ENCODE measurements at places on chromosomes 4 and X.

- DNase-seq: no peak
Observed at GRCh38 chr4:30427932-30428331, 292.2 kb upstream of the PCDH7 start.

GRCh38 chr4:153116291-153116680 is 88.0 kb upstream of the TRIM2 start:
- no peak for DNase-seq

- DNase-seq: no peak
Observed at GRCh38 chr4:5191831-5192230, 140.6 kb downstream of the STK32B start.

DNA sequence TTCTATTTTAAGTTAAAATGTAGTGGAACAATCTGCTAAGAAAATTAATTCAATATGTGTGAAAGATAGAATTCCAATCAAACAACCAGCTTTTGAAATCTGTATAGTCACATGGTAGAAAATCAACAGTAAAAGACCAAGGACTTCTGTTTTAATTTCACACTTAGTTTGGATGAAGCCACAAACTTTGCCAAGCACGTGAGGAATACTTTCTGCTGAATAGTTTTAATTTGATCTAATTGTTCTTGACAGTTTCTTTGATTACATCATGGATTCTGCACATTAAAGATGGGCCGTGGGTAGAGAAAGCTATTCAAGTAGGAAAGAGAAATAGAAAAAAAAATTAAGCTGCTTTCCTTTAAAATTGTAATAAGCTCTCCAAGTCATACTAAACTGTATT is 137.9 kb upstream of the FAM241A start:
- DNase-seq: no peak

- no peak for DNase-seq
Observed at GRCh38 chrX:78643096-78643495, 16.0 kb downstream of the RTL3 start.

DNA sequence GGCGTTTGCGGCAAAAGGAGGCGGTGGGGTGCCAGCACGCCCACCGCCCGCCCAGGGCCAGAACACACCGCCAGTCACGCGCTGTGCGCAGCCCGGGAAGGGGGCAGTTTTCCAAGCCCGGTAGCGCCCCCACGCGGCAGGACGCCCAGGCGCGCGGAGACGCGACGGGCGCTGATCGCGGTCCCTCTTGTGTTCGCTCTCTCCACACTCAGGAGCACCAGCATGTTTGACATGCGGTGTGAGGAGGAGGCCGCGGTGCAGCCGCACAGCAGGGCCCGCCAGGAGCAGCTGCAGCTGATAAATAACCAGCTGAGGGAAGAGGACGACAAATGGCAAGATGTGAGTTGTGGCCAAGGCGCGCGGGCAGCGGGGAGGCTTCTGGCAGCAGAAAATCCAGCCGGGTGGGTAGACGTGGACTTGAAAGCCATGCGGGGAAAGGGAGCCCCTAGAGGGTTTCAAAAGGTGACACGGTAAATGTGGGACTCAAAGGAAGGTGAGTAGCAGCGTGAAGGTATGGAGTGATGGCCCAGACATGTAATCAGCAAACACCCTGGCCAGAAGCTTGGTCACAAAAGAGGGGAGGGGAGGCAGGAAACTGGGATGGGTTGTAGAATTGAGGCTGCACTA is 104.1 kb downstream of the PHOX2B start:
- DNase-seq: no peak

DNA sequence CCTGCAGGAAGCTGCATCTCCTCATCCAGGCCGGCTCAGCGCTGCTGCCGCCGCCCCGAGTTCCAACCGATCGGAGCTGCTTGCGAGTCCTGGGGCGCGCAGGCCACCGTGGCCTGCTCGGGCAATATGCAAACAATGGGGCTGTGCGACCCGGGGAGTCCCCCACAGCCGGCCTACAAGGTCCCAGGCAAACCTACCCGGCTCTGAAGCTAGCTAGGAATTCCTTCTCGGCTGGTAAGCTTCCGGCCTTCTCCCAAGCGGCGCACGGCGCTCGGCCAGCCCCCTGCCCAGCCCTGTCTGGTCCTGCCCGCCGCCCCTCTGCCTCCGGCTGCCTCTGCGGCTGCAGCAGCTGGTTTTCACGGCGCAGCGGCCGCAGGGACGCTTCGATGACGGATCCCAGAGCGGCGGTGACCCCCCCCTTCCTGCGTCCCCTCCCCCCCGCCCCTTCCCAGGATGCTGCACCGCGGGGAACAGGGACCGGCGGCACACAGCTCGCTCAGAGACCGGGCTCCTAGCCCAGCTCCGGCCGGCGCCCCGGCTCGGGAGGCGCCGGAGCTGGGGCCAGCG is 59.4 kb downstream of the TSC22D3 start:
- no peak for DNase-seq

DNA sequence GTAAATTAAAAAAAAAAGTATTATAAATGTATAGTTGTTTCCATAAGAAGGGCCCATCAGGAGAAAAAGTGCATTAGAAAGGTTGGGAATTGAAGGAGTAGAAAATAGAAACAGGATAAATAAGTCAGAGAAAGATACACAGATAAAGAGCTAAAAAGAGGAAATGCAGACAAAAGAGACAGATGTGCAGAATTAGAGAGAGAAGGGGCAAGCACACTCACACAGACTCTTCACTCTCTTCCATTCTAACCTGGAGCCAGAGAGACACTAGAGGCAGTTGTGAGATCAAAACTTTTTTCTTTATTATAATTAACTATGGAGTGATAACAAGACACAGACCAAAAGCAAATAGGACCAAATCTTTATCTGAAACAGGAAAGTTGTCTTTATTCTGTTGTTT is 134.1 kb downstream of the CEP135 start:
- no peak for DNase-seq

DNA sequence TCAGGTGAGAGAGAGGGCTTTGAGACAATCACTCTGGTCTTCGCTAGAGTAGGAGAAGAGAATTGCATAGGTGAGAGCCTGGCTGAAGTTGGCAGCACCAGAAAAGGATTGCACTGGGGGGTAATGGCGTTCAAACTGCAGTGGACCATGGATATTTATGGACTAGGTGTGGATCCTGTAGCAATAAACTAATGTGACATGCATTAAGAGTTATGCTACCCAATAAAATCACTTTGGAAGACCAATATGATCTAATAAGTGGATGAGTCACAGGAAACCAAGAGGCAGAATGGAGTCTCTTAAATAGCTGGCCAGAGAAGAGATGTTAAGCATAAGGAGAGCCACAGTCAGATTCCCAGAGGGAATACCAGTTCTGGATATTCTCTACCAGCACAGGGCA is 259.8 kb downstream of the FBXO8 start:
- DNase-seq: no peak

DNA sequence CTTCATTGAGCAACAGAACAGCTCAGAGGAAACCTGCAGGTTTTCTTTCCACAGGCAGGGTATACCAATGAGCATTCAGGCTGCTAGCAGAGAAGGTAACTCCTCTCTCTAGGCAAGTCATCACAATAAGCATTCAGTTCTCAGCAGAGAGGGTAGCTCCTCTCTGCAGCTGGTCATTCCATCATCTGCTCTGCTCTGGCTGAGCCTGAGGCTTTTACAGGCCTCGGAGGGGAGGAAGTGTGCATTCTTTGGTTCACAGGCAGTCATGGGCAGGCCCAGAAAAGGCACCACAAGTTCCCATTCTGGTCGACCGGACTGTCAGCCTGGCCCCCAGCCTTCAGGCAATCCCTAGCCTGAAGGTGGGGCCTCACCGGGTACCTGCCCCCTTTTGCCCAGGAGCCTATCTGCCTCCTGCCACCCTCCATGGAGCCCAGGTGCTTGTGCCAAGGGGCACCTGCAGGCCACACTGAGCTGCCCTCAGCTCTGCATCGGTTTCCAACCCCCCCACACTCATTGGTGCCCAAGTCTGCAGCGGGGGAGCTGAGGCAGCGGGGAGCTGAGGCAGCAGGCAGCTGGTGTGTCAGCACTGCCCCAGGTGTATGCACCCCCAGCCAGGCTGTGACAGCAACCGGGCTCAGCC is 83.1 kb downstream of the PRDM5 start:
- DNase-seq: no peak

- DNase-seq: no peak
Observed at GRCh38 chrX:133440081-133440796, 24.9 kb upstream of the GPC4 start.

DNA sequence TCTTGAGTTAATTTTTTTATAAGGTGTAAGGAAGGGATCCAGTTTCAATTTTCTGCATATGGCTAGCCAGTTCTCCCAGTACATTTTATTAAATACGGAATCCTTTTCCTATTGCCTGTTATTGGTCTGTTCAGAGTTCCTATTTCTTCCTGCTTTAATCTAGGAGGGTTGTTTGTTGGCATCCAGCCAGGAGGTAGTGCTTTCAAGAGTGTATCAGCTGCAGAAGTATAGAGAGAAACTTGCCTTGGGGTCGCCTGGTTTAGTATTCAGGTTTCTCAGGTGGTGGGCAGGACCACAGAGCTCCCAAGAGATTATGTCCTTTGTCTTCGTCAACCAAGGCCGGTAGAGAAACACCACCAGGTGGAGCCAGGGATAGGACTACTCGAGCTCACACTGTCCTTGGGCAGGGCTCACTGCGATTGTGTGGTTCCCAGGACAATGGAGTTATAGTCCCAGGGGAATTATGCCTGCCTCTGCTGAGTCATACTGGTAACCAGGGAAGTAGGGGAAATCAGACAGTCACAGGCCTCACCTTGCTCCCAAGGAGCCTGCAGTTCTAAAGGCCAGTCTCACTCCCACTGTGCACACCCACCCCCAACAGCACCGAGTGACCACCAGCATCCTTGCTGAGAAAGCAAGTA is 168.1 kb downstream of the VSIG4 start:
- no peak for DNase-seq

DNA sequence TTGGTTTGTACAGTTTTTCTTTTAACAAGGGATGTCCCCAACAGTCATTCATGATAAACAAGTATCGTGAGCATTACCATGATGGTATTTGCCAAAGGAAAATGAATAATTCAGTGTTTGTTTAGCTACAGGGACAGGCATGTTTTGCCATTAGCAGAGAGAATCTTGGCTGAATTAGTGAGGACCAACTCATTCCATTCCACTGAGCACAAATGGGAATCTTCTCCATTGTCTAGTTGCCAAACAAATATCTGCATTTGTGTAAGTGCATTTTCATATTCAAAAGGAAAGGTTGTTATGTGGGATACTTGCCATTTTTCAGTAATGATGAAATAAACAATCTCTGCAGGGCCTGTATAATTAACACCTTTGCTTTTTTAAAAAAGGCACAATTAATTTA is 1762.6 kb downstream of the RPA4 start:
- no peak for DNase-seq

- DNase-seq: no peak
Observed at GRCh38 chr4:105714071-105714521, 5.5 kb downstream of the GSTCD start.

- no peak for DNase-seq
Observed at GRCh38 chrX:136260776-136261175, 9.6 kb upstream of the MAP7D3 start.

DNA sequence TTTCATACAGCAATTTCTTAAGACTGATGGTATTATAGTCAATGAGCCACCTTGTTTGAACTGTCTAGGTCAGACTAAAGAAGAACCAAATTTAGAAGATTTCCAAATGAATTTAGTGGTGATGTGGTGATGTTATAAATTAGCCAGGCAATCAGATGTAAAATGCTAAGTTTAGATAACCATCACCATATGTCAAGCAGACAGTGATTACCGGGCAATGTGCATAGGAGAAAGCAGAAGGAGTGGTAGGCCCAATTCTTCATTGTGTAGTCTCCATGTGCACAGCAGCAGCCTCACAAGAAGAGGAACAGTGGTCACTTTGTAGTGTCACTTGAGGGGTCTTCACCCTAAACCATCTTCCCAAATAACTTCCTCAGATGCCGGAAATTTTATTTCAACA is 198.8 kb downstream of the ANTXR2 start:
- DNase-seq: no peak

DNA sequence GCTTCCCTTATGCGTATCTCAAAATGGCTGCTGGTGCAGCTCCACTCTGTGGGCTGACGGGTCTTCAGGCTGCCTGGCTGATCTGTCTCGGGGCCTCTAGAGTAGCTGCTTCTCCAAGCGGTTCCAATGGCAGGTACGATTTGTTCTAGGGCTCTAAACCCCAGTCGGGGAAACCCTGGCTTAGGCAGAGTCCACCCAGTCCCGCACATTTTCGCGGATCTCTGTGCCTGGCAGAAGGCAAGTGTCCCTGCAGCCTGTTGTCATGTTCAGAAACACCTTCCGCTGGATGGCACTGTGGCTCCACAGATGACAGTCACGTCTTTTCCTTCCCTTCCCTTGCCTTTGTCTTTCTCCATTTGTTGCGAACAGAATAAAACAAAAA is 54.4 kb downstream of the NBDY start:
- no peak for DNase-seq

DNA sequence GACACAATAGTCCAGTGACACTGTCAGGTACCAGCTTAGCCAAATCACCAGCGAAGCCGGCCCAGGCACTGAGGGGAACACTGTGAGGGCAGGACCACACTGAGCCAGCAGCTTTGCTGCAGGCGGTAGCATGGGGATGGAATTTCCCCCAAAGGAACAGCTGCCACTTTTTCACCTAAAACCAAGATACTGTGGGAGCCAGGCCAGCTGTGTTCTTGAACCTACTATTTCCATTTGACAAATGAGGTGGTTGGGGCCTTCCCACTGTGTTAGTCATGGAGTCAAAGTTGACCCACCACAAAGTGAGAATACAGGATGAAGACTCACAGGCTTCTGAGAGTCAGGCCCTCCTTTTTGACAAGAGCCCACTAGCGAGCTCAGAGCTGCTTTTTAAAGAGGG is 70.7 kb upstream of the SH3RF1 start:
- no peak for DNase-seq

DNA sequence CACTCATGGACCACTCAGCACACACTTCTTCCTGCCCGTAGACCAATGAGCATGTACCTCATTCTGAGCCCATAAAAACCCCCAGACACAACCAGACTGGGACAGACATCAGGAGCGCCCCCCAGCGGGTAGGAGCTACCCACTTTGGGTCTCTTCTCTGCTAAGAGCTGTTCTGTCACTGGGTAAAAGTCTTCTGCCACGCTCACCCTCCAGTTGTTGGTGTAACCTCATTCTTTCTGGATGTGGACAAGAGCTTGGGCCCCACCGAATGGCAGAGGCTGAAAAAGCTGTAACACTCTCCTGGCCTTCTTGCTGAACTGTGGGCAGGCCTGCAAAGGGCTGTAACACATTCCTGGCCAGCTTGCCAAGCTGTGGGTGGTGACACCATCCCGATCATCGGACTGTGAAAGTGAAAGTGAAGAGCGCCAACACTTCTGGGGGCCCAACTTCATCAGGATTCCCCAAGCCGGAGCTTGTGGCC is 137.6 kb downstream of the TECRL start:
- no peak for DNase-seq

GRCh38 chrX:20680998-20681397 is 414.3 kb upstream of the RPS6KA3 start:
- no peak for DNase-seq

- no peak for DNase-seq
Observed at GRCh38 chr4:145230726-145231125, 50.3 kb upstream of the OTUD4 start.

GRCh38 chrX:77276742-77277141 is 170.4 kb upstream of the FGF16 start:
- no peak for DNase-seq

- DNase-seq: no peak
Observed at GRCh38 chrX:148567229-148567628, 66.8 kb downstream of the AFF2 start.

- no peak for DNase-seq
Observed at GRCh38 chr4:74319470-74319869, 11.2 kb downstream of the EPGN start.

GRCh38 chr4:71287305-71287704 is 51.5 kb upstream of the SLC4A4 start:
- no peak for DNase-seq

GRCh38 chr4:151052785-151053184 is 37.7 kb upstream of the LRBA start:
- DNase-seq: no peak

Measured in stimulated activated CD4-positive, alpha-beta T cell treated with anti-CD3 and anti-CD28 coated beads, Interleukin-1b, Interleukin-23, amount 100 ng/mL, for 1 hour (primary cell).